ENCODE measurements at places on chromosomes 6 and 20.

- DNase-seq, result no peak
Measured at GRCh38 chr20:41497186-41497895, 120.8 kb downstream of the CHD6 start.

DNA sequence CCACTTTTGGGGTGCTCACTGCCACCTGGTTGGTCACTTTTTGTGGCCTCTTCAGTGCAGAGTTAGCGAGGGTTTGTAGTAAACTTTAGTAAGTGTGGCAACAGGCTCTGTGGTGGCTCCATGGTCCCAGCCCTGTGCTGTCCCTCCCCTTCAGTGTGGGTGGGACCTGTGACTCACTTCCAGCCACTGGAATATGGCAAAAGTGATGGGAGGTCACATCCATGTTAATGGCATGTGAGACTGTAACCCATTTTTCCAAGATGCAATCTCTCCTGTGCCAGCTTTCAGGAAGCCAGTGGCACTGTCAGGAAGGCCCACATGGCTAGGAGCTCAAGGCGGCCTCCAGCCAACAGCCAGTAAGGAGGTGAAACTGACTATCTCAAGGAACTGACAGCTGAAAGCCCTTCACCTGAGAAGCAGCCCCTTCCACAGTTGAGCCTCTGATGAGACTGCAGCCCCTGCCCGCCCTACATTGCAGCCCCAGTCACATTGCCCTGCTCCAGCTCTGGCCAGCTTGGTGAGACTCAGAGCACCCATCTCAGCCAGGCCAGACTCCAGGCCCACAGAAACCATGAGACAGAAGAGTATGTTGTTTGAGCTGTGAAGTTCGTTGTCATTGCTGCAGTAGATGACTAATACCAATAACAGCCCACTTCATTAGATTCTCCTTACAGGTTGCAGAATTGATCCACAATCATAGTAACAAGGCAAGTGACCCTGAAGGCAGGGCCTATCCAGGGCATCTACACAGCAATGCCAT lies 13.1 kb upstream of the CST7 start:
- no peak for DNase-seq

DNA sequence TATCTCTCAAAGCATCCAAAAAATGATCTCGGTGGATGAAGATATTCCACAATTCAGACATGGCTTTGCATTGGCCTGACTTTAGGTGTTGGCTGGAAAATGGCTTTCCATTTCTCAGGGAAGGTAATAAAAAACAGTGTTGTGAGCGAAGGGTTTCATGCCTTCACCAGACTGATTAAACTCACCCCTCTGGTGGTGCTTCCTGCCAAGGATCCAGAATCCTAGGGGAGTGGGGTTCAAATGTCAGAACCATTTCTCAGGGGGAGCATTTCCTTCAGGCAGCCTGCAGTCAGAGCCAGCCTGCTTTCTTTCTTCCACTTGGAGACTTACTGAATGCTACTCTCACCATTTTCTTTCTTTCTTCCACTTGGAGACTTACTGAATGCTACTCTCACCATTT lies 45.7 kb upstream of the SMIM28 start:
- DNase-seq, result no peak

DNA sequence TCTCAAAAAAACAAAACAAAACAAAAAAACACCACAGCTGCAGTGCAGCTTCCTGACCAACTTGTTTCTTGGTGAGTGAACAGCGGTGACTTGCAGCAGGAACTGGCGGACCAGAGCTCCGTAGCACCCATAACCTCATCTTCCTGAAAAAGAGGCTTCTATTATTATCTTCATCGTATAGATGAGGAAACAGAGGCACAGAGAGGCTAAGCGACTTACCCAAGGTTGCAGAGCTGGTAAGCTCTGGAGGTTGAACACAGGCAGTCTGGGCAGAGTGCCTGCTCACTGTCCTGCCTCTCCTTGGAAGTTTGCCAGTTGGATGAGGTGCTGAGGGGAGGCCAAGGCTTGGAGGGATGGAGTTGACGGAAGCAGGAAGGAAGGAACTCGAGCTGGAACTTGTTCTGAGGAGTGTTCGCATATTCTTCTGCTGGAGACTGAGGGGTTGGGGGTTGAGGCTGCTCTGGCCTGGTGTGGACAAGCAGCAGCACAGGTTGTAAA lies 47.9 kb upstream of the CCDC167 start:
- no peak for DNase-seq

GRCh38 chr6:154474648-154475428 lies 35.6 kb downstream of the CNKSR3 start:
- no peak for DNase-seq

DNA sequence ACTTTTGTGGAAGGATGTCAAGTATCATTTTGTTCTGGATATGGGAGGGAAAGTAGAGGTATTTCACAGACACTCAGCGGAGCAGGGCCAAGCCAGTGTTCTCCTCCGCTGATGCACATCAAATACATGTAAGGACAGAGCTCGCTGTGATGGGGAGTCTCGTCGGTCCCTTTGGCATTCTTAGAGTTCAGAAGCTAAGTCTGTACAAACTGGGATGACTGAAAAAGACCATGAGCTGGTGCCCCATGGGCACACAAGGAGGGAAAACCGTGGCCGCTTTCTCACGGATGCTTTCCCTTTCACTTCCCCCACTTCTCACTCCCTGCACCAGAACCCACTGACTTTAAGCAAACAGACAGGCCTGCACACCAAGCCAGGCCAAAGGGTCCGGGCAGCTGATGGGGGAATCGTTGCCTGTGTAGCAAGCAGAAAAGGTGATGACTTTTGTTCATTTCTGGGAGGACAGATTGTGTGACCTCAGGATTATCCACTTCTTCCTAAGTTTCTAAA lies 27.7 kb upstream of the MPC1 start:
- DNase-seq, result no peak

GRCh38 chr20:37991157-37991866 lies 41.9 kb downstream of the TTI1 start:
- no peak for DNase-seq

DNA sequence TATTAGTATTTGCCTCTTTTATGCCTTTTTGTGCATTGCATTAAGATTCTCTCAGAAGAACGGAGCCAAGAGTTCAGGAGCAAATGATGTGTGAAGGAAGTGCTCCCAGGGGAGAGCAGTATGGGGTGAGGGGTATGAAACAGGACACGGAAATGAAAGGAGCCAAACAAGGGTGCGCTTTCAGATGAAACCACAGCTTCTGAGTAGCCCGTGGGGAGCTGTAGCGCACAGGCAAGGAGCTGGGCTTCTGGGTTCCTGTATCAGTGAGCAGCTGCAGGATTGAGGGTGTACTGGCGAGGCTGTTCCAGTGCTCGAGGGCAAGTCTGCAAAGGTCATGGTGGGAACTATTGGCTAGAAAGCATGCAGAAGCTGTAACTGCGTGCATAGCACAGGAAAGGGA lies 25.4 kb downstream of the ANKEF1 start:
- DNase-seq, result no peak

GRCh38 chr6:153511896-153512496 lies 380.9 kb upstream of the RGS17 start:
- DNase-seq, result no peak

DNA sequence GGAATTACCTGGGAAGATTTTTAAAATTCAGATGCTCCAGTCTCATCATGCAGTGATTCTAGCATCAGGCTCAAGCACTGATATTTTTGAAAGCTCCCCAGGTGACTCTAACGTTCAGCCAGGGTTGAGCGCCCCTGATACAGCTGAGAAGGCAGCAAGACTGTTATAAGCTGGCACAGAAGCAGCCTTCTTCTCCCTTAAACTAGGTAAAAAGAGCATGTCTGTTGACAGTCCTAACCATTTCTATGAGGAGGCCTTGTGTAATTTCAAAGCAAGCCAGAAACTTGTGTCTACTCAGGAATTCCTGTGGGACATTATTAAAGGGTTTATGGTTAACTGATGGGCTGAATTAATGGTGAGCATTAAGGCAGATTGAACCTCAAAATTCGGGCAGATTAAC lies 141.9 kb downstream of the PDE7B start:
- DNase-seq, result no peak

GRCh38 chr20:15214051-15214450 lies 876.6 kb upstream of the FLRT3 start:
- DNase-seq, result no peak

- DNase-seq, result no peak
Measured at GRCh38 chr6:80376411-80376810, 269.9 kb downstream of the BCKDHB start.

DNA sequence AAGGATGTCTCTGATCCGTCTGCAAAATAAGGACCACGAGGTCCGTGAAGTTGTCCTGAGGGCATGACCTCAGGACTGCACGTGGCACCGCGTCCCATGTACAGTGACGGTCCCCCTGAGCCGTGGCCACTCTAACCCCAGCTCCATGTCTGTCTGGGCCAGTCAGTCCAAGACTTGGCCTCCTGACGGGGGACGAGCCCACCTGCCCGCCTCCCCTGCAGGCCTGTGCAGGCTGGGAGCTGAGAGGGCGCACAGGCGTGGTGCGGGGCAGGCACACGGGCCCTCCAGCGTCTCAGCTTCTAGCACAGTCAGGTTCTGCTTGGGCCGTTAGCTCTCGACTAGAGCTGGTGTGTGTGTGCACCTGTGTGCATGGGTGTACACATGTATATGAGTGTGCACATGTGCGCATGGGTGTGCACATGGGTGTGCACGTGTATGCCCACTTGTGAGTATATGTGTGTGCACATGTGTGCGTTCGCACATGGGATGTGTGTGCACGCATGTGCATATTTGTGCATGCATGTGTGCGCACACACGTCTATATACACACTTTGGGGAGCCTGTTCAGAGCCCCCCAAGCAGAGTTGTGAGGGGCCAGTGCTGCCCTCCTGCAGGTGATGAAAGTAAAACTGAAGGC lies 307.0 kb downstream of the TAF4 start:
- DNase-seq, result no peak

- DNase-seq, result no peak
Measured at GRCh38 chr6:137815692-137816091, 51.4 kb upstream of the TNFAIP3 start.

GRCh38 chr6:113856375-113856624 lies 845 bp upstream of the MARCKS start:
- no peak for DNase-seq

DNA sequence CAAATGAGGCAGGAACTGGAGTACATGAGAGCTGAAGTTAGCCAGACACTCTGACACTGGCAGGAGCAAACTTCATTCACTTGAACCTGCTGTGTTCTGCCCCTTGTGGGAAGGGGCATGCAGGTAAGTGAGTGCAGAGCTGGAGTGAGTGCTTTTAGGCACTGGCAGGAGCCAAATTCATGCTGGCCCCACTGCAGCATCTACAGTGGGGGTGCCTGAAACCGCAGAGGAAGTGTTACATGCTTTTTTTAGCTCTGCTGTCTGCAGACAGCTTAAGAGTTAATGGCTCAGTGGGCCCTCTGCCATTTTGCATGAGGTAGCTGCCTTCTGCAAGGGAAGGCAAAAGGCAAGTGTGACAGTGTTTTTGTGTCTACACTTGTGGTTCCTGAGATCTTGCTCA lies 167.9 kb upstream of the SYNCRIP start:
- DNase-seq, result no peak

- DNase-seq, result no peak
Measured at GRCh38 chr20:39342463-39342862, 380.3 kb downstream of the DHX35 start.

- no peak for DNase-seq
Measured at GRCh38 chr6:15823838-15824414, 161.1 kb upstream of the DTNBP1 start.

DNA sequence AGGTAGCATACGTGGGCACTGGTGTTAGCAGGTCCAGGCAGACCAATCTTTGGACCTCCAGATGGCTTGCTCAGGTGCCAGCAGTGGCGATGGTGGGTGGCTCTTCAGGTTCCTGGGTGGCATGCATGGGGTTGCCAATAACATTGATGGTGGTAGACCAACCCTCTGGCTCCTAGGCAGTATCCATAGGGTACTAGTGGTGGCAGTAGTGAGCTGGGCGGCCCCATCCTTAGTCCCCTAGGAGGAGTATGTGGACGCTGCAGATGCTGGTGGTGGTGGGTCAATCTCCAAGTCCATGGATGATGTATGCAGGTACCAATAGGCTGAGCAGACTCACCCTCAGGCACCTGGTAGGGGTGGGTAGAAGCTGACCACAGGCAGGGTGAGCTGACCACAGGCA lies 70.6 kb downstream of the ZC2HC1B start:
- no peak for DNase-seq

DNA sequence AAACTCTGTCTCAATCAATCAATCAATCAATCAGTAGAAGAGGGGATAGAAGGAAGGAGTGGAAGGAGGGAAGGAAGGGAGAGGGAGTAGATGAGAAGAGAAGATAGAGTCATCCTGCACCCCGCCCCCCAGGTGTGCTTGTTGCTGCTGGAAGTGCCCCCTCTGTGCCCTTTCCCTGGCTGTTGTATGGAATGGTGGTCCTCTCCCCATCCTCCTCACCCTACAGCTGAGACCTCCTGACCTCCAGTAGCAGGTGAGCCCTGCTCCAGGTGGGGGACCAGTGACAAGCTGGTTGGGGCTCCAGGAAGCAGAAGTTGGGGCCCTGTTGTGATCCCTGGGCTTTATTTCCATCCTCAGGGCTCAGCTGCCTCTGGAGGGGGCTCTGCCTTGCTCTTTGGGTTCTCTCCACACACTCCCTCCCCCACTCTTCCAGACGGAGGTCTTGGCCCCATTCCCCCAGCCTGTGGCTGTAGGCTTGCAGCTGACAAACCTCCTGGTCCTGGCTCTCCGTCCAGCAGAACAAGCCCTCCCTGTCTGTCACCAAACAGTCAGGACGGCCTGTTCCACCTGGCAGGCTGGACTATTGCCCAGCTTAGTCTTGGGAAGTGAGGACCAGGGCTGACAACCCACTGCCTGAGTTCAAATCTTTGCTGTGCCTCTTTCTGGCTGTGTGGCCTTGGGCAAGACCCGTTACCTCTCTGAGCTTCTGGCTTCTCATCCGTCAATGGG lies 26.0 kb upstream of the SCRT2 start:
- DNase-seq, result peak; percentile 43

DNA sequence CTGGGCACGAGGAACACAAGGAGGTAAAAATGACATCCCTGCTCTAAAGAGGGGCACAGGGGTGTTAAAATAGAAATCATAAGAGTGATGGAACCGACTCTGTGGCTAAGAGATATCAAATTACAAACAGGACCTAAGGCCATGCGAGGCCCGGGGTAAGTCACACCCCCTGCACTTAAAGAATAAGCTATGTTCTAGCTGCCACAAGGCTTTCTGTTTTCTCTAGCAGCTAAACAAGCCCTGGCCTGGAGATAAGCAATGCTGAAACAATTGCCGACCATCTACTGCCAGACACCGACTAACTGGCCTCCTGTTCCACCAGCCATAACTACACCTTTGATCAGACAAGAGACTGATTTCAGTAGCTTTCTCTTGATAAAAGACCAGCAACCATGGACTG lies 32.4 kb downstream of the MDGA1 start:
- no peak for DNase-seq

DNA sequence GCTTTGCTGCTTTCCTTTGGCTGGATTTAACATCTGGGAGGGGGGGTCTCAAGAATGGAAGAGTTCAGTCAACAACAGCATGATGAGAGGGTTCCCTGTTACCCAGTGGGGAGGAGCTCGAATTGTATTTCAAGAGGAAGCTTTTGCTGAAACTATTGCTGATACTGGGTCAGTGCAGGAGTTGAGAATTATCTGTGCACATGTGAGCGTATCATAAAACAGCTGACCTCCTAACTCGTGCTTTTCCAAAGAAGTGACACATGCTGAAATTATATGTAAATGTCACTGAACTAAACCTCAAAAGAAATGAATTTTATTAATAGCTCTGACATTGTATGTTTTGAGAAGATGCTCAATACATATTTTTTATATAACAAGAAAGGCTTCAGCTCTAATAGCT lies 96.3 kb downstream of the PHF3 start:
- DNase-seq, result no peak

GRCh38 chr20:10429443-10429981 lies 4.5 kb downstream of the MKKS start:
- no peak for DNase-seq

GRCh38 chr20:22063753-22064152 lies 358.3 kb downstream of the PAX1 start:
- DNase-seq, result no peak
